ENCODE measurements at places on chromosomes 1 and 21.

GRCh38 chr1:239590556-239590955, 204.2 kb downstream of the CHRM3 start:
- no peak for DNase-seq

GRCh38 chr1:25173809-25174340, 58.4 kb downstream of the SYF2 start:
- DNase-seq: no peak

GRCh38 chr1:177315261-177315660, 144.5 kb downstream of the BRINP2 start:
- DNase-seq: no peak

GRCh38 chr1:29944253-29944905, 708.1 kb downstream of the PTPRU start:
- DNase-seq: no peak

- DNase-seq: no peak
These were observed 49.5 kb downstream of the CHD1L start for GRCh38 chr1:147292012-147292411.

GRCh38 chr1:200861937-200862647, 10.7 kb upstream of the GPR25 start:
- DNase-seq: no peak

- no peak for DNase-seq
These were observed 75.7 kb upstream of the PGBD5 start for GRCh38 chr1:230501849-230502248.

DNA sequence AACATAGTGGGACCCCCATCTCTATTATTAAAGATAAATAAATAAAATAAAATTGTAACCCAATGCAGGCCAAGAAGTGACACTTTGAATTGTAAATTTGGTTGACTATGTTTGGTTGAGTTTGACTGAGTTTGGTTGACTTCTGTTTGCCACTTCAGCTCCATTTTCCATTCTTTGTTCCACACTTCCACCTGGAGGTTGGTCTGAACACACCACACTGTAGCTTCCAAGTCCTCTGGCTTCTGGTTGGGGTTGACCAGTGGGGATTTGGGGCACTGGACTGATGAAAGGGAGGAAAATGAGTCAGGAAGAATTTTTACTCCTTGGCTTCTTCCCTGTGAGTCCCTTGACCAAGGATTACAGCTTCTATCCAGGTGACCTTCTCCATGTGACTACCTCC, 40.6 kb upstream of the DIPK1A start:
- DNase-seq: no peak

- no peak for DNase-seq
These were observed 196.3 kb upstream of the FOXD3 start for GRCh38 chr1:63126104-63126503.

- no peak for DNase-seq
These were observed 48.2 kb downstream of the HLX start for GRCh38 chr1:220927442-220927841.

GRCh38 chr1:186191511-186191910, 183.5 kb downstream of the TPR start:
- no peak for DNase-seq

Data from SHP77 treated with DMSO at 0.1 percent for 48 hours (cell line).